Lower lobe of right lung (tissue), 2 donors: ENCODE measurements at places on chromosomes 16 and 17. TPM values are rescaled to one million over a fixed set of nuclear protein-coding genes. Genes with fewer than 3 reads are reported as not detected.

The COG1 gene
- 36.4 TPM for total RNA-seq

The FN3KRP gene
- 28.1 TPM for total RNA-seq

GRCh38 chr16:24116989-24117388 is 139.1 kb upstream of the CACNG3 start:
- DNase-seq: no peak

DNA sequence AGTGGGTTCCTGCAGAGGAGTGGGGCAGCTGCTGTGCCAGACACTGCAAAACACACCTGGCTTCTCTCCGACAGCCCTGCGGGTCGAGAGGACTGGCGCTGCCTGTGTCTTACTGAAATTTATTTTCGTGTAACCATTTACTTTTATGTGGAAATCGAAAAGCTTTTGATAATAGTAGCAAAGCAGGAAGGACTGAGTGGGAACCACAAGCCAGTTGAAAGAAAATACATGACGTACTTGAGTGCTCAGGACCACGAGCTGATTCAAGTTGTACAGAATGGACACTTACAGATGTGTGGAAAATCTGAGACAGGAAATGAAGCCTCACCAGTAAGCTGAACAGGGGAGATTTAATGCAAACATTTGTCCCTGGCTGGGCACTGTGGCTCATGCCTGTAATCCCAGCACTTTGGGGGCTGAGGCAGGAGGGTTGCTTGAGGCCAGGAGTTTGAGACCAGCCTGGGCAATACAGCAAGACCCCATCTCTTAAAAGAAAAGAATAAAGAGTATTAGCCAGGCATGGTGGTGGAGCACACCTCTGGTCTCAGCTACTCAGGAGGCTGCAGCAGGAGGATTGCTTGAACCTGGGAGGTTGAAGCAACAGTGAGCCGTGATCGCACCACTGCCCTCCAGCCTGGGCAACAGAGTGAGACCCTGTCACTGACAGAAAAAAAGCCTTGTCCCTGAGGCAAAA is 11.3 kb upstream of the RPL13 start:
- DNase-seq: no peak
